Activated T-cell treated with anti-CD3 and anti-CD28 coated beads, Interleukin-2, amount 50 U/mL, for 48 hours (primary cell): ENCODE measurements at places on chromosomes 12 and 14.

DNA sequence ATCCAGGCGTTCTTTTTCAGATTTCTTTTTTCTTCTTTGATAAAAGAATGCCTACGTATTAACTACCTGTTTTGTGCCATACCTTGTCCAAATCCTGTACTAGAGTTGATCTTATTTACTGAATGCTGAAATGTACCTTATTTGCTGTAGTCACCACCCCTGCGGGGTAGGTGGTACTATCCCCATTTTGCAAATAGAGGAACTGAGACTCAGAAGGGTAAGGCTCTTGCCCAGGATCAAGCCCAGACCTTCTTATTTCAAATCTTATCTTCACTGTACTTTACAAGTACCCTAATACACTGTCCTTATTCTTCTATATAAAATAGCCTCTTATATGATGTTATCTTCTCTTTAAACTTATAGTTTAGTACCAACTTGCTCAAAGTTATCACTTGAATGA, 206.5 kb downstream of the SLC41A2 start:
- DNase-seq = no peak

GRCh38 chr14:21089271-21089670, 9.2 kb downstream of the ZNF219 start:
- DNase-seq = no peak

- DNase-seq = no peak
These were observed 111.9 kb upstream of the ARHGAP5 start for GRCh38 chr14:31965071-31965734.

DNA sequence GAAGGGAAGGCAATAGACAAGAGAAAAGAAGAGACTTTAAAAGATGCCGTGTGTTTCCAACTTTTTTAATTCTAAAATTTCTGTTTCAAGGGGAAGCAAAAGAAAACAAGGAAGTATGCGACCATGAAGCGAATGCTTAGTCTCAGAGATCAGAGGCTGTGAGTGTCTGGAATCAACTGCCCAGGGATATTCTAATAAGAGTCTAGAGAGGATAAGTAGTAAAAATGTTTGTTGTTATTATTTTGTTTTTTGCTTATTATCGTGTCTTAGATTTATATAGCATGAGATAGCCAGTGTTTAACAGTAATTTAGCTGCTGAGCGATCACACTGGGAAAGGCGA, 421 bp downstream of the FCF1 start:
- DNase-seq = no peak

- no peak for DNase-seq
These were observed 55.6 kb upstream of the PTHLH start for GRCh38 chr12:28027947-28028724.

- no peak for DNase-seq
These were observed 8.8 kb upstream of the AMHR2 start for GRCh38 chr12:53414756-53415417.

- no peak for DNase-seq
These were observed 29.0 kb downstream of the CAPRIN2 start for GRCh38 chr12:30725739-30726138.

DNA sequence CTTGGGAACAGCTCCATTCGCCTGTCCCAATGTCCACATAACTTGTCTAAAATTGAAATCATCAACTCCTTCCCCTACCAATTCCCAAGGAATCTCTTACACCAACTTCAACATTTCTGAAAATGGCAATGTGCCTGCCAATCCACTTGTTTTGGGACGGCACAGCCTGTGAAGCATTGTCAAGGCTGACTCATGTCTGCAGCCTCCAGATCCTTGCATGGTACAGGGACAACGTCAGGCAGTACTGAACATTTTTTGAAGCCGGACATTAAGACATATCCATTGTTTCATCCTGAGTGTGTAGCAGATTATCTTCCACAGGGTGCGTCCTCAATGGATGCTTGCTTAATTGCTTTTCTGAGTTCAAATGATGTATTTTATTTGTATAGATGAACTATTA, 794.1 kb downstream of the BCL11B start:
- DNase-seq = no peak

GRCh38 chr14:22872033-22872832, 693 bp downstream of the LRP10 start:
- DNase-seq = peak; percentile 86

DNA sequence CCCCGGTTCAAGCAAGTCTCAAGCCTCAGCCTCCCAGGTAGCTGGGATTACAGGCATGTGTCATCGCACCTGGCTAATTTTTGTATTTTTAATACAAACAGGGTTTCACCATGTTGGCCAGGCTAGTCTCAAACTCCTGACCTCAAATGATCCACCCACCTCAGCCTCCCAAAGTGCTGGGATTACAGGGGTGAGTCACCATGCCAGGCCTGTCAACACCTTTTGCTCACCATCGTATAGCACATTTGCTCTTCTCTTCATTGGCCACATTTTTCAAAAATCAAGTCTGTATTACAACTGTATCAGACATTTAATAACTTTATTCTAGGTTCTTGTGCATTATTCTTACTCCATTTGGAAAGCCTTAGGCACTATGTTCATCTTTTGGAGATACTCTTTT, 50.3 kb downstream of the BCAT1 start:
- no peak for DNase-seq

DNA sequence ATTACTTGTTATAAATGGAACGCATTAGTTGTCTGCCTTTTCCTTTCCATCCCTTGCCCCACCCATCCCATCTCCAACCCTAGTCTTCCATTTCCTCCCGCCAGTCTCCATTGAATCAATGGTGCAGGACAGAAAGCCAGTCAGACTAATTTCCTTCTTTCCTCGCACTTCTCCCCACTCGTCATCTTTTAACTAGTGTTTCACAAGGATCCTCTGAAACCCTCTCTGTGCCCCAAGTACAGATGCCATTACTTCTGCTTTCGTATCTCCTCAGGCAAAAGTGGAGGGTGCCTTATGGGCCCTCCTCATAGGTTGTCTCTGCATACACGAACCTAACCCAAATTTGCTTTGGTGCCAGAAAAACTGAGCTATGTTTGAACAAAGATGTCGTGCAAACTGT, 4.2 kb downstream of the DAZAP2 start:
- DNase-seq = no peak

GRCh38 chr12:14072987-14073386, 91.6 kb upstream of the GRIN2B start:
- no peak for DNase-seq

DNA sequence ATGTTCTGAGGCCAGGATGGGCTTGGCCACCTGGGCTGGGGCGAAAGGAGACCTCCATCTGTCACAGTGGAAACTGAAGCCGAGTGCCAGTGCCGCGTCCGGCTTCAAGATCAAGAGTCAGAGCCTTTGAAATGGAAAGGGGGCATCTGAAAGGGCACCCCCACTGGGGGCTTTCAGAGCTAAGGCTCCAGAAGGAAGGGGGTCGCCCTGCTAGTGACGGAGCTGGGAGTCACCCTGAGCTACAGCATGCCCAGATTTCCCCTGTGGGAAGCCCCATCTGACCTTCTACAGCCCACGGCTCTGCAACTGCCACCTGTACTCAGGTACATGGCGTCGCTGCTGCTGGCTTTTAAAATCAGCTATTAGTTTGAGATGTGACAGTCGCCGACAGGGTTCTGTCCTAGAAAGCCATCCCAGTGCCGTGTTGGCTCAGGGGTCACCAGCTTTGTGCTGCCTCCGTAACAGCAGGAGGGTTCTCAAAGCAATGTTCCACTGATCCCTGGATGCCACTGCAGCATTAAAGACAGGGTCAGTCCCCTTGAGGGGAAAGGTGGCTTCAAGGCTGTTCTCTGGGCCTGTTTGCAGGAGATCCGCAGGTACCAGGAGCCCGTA, 31.5 kb downstream of the CCNK start:
- DNase-seq = no peak

DNA sequence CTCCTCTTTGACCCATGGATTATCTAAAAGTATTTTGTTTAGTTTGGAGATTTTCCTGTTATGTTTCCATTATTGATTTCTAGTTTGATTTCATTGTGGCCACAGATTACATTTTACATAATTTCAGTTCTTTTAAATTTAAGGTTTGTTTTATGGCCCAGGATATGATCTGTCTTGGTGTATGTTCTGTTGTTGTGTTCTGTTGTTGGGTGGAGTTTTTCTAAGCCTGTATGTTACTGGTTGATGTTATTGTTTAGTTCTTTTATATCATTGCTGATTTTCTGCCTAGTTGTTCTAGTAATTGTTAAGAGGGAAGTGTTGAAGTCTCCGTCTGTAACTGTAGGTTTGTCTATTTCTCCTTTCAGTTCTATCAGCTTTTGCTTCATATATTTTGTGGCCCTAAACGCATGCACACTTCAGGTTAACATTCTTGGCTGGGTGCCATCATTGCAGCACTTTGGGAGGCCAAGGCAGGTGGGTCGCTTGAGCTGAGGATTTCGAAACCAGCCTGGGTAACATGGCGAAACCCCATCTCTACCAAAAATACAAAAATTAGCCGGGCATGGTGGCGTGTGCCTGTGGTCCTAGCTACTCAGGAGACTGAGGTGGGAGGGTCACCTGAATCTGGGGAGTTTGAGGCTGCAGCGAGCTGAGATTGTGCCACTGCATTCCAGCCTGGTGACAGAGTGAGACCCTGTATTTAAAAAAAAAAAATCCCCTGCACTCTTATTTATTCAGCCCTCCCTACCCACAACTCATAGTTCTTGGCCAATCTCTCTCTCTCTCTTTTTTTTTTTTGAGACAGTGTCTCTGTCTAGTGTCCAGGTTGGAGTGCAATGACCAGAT, 28.1 kb upstream of the CFL2 start:
- DNase-seq = no peak

- DNase-seq = no peak
These were observed 250.4 kb upstream of the SEL1L start for GRCh38 chr14:81784084-81784483.

- DNase-seq = peak; percentile 86
These were observed 914 bp upstream of the CCND2 start for GRCh38 chr12:4272424-4273272.

DNA sequence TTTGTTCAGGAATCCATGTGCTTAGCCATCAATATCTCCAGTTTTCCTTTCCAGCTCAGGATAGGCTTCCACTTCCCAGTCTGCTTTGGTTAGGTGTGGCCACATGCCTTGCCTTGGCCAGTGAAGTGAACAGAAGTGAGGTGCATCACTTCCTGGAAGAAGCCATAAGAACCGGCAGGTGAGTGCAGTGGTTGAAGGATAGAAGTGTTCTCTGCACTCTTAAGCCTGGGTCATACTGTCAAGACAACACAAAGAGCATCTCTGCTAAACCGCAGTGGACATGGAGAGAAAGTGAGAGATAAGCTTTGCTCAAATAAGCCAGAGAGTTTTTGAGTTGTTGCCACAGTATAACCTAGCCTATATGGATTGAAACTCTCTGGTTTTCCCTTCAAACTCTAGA, 11.4 kb downstream of the GNG2 start:
- no peak for DNase-seq

DNA sequence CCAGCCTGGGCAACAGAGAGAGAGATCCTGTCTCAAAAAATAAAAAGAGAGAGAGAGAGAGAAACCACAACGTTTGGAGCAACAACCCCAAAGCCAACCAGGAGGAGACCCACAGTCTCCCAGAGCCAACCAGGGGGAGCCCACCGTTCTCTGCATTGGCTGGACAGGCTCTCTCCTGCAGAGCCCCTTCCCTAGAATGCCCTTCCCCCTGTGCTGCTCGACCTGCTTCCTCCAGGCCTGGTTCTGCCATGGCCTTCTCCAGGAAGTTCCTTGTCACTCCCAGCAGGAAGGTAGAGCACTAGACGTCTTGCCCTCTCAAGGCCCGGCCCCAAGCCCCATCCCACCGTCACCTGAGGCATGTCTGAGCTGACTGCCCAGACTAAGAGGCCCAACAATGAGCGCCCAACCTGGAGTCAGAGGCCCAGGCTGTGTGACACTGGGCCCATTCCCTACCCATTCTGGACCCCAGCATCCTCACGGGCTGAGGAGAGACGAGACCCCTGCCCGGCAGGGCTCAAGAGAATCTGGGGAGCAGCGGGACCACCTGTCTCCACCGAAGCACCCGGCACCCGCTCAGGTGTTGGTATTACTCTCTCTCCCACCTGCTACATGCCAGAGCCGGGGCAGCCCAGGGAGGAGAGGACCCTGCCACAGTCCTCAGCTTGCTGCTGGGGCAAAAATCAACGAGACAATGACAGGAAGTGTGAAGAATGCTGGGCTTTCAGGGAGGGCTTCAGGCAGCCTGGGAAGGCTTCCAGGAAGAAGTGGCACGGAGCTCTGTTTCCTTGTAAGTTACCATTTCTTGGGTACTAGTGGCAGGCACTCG, 61.2 kb downstream of the DIO3 start:
- no peak for DNase-seq
